ENCODE measurements at places on chromosomes 7 and 10.

GRCh38 chr7:22896917-22897316 lies 74.3 kb upstream of the TOMM7 start:
- no peak for DNase-seq

DNA sequence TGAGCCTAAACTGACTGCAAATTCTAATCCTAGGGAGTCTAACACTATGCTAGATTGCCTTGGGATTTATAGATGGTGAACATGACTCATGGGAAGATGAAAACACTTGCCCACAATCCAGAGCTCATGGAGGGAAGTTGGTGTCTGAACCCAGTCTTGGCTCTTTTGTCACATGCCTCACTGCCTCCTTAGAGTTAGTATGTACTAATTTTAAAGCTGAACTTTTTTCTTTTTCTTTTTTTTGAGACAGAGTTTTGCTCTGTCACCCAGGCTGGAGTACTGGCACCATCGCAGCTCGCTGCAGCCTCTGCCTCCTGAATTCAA lies 14.4 kb downstream of the MRPL32 start:
- DNase-seq, result no peak

DNA sequence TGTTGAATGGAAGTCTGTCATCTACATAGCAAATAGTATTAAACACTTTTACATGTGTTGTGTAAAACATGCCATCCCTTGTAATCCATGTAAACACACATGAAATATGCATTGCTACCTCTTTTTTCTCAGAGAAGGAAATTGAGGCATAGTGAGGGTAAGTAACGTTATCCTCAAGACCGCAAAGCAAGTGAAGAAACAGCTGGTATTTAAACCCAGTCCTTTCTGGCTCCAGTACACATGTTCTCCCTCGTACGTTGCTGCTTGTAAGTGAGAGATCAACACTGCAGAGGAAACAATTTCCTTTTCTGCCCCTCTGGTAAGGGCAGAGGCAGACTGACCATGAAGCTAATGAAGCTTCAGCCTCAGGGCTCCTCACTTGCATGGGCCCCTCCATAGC lies 28.5 kb downstream of the MAP3K8 start:
- DNase-seq, result no peak

- DNase-seq, result no peak
These were observed 322.9 kb upstream of the AKR1E2 start for GRCh38 chr10:4503076-4503475.

DNA sequence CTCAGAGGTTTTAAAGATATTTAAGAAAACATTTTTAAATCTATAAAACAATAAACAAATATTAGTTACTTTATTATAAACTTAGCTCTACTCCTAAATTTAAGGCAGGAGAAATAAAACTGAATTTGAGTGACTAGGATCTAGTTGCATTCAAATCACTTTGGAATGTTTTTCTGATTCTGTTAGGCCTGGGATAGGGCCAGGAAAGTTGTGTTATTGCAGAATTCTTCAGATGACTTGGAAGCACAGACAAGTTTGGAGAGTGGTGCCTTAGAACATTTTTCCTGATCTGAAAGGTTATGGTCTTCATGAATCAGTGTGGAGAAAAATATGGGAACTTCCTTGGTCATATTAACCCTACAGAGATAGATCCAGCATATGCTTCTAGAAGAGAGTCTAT lies 15.6 kb upstream of the SLC25A13 start:
- DNase-seq, result no peak
